Stimulated activated CD8-positive, alpha-beta memory T cell treated with anti-CD3 and anti-CD28 coated beads, Interleukin-7, amount 100 ng/mL, for 24 hours (primary cell): ENCODE measurements at places on chromosomes 16 and 17.

DNA sequence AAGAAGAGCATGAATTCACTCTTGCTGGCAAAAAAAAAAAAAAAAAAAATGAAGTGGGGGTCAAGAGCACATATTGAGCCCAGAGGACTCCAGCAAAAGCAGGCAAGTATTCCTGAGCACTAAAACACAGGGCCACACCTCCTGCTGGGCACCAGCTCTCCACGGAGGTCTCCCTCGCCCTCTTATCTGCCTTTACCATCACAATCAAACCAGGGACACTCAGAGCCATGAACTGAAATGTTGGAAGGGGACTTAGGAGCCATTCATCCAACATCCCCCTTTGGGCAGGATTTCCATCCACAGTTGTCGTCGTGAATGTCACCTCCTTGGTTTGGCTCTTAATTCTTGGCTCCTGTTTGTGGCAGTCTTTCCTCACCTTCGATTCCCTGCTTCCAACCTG lies 89.8 kb upstream of the GNAO1 start:
- DNase-seq: no peak

DNA sequence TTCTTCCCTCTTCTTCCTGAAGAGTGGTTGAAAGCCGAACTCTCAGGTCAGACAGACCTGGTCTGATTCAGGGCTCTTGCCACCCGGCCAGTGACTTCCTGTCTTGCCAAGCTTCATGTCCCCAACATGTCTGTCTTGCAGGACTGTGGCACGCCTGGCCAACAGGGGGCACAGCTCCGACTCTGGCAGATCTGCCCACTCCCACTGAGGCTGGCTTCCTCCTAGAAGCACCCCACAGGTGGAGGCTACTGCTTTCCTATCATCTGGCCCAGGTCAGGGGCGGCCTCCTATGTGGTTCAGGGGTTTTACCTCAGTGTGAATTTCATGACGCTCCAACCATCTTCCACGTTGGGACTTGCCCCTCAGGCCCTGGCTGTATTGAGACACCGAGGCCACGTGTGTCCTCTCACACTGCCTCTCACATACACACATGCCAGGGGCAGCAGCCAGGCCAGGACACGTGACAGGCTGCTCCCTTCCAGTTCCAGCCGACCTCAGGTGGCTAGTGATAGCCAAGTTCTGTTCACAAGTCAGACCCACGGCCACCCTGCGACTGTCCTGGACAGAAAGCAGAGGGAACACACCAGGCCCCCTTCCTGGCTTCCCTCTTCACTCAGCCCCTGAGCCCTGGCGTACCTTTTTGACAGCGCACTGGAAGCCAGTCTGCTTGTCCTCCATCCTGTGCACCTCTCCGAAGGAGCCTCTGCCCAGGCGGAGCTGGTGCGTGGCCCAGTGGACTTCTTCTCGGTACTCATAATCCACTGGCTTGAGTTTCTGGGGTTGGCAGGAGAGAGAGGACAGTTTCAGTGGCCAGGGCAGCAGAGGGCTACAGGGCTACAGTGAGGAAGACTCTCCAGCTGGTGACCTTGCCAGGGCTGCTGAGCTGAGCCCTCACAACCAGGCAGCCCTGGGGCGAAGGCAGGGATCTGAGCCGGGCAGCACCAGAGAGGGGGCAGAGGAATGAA lies 22.6 kb upstream of the SPATA32 start:
- no peak for DNase-seq

GRCh38 chr16:51500306-51500705 lies 349.2 kb upstream of the SALL1 start:
- no peak for DNase-seq

DNA sequence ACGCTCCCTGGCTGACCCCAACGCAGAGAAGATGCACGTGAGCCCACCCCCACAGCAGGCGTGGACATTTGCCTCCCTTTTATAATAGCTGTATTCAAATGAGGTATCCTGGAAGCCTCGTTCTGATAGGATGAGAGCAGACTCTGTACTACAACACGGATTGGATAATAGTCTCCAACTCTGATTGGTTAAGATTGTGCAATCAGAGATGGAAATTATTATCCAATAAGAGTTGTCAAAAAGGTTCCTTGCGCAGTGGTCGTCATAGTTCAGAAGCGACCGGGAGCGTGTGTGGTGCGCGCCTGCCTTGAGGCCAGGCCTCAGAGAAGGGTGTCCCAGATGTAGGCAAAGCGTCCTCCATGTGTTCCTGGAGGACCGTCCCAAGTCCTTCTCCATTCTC lies 104.6 kb downstream of the USP22 start:
- DNase-seq: no peak

DNA sequence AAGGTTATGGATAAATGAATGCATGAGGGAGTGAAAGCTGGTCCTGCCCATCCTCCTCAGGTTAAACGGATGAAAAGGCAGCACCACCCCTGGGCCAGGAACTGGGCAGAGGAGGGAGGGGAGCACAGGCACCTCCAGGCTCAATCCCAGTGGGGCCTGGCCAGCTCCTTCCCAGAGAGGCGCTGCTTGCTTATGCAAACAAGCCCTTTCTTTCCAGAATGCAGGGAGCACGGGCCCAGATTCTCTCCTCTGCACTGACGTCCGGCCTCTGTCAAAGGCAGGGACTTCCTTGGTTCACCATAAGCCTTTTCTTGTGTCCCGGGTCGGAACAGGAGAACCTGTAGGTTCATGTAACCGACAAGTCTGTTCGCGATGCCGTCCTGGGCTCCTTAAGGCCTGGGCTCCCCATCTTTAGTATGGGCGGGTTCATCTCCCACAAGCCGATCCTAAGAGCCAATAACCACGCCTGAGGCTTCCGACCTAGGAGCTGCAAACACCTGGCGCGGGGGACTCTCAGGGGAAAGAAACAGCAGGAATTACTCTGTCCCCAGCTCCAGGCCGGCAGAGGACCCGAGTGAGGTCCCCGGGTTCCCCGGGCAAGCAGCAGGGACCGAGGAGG lies 16.3 kb downstream of the ENPP7 start:
- no peak for DNase-seq

- DNase-seq: no peak
These were observed 25.1 kb upstream of the EIF1 start for GRCh38 chr17:41663451-41664171.

GRCh38 chr17:46949291-46950174 lies 26.6 kb downstream of the GOSR2 start:
- DNase-seq: no peak

DNA sequence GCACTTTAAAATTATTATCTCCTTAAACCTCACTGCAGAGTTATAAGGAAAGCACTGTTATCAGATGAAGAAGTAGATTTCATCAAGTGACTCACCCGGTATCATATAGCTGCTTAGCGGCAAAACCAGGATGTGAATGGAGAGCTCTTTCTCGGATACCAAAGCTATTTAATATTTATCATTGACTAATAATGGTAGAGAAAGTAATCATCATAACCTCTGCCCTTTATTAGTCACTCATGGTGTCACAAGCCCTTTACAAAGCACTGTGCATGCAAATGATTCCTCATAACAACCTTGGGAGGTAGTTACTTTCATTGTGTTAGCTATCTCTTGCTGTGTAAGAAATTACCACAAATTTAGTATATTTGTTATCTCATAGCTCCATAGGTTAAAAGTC lies 592.9 kb downstream of the MAF start:
- no peak for DNase-seq

DNA sequence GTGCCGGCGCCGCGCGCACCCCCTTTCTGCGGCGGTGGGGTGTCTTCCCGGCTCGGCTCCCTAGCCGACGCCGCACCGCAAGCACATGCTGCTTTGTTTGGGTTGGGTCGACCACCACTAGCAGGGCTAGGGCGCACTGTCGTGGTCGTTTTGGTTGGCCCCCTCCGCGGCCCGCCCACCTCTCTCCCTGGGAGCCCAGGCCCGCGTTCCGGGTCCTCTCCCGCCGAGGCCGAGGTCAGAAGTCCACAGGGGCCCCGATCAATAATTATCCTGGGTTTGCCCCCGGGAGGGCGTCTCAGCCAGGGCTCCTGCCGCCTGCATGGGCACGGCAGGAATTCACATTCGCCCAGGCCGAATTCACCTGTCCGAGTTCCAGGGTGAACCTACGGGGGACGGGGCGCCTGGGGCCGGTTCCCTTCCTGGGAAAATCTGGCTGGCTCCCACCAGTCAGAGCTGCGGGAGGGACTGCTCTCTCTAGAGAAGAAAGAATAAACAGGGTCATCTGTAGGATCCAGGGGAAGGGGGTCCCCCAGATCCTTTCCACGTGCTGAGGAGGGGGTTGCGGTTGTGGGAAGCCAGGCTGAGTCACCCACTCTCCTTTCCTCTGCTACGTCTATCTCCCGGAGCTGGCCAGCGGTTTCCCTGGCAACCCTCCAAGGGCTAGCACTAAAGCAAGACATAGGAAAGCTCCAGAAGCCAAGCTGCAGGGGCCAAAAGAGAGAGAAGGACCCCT lies 584 bp upstream of the STAT5B start:
- no peak for DNase-seq

DNA sequence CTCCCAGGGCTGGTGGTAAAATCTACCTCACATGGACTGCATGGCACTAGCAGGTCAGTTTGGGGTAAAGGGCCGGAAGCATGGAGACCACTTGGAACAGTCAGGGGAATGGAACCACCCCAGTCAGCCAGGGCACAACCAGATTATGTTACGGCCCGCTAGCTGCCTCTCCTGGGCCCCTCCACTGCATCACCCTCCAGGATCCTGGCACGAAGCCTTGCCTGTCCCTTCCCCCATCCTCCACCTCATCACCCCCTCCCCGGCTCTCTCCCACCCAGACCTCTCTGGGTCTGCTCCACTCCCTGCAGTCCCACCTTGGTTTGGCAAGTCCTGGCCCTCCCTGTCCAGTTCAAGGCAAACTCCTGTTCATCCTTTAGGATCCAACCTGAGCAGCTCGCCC lies 91.7 kb downstream of the CLEC16A start:
- DNase-seq: no peak

GRCh38 chr17:10055262-10055975 lies 143.0 kb downstream of the GAS7 start:
- no peak for DNase-seq

DNA sequence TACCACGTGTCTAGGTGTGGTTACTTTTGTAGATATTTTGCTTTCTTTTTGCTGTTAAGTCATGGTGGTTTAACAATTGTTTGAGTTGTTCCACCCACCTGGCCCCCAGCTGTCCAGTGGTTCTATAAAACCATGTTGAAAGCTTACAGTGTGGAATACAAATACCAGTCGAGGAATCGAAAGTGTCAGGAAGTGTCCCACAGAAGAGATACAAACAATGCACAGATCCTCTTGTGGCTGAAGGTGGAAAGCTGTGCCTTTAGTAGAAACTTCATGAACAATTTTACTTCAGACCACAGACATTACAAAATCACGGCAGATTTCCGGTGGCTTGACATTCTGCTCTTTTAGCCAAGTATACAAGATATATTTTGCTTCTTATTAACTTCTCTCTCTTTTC lies 782.4 kb upstream of the SOX9 start:
- no peak for DNase-seq

- no peak for DNase-seq
These were observed 21.4 kb downstream of the CD300LG start for GRCh38 chr17:43868226-43868994.

- no peak for DNase-seq
These were observed 23.1 kb downstream of the PITPNC1 start for GRCh38 chr17:67400193-67400592.

DNA sequence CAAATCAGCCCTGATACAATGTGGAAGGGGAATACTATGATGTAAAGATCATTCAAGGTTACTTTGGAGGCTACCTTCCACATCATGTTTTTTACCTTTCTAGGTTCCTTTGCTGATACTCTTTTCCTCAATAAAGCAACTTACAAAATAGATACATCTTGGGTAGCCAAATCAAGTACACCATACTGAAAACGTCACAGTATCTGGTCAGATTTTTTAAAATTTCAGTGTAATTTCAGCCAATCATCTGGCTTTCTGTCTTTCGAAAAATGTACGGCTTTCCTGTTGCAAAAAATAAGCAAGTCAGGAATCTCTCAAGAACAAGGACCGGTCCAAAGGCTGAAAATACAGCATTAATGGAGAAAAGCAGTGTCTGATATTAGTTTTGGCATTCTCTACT lies 15.6 kb upstream of the MED13 start:
- DNase-seq: no peak

GRCh38 chr17:39080421-39081078 lies 70.9 kb downstream of the PLXDC1 start:
- DNase-seq: no peak
